Endothelial cell (in vitro differentiated cells): ENCODE measurements at places on chromosomes 7 and 10. TPM values are rescaled to one million over a fixed set of nuclear protein-coding genes. Genes with fewer than 3 reads are reported as not detected.

DNA sequence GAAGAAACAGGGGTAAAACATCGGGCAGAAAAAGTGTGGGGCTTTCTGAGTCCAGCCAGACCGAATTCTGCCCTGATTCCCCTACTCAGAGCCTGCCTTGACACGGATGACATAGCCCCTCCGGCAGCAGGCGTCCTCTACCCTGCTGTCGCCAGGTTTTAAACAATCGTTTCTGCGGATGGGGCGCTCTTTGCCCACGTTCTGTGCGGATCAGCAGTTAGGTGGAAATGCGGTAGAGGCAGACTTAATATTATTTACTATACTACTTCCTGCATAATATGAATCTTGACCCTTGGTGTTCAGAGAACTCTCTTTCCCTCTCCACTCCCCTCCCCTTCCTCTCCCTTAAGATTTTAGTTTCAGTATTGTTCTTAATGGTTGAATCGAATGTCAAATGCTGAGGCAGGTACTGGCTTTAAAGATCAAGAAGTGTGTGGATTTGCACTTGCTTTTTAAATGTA lies 2.4 kb downstream of the GATA3 start:
- peaks cover 48% of the 10 kb centered on the region for H3K36me3 ChIP-seq
- peaks cover 55% of the 10 kb centered on the region for H3K4me1 ChIP-seq
- no peak for DNase-seq
- peak overlapping the region; percentile 98 for H3K4me3 ChIP-seq

- no peaks in the 10 kb centered on the region for H3K36me3 ChIP-seq
- no peaks in the 10 kb centered on the region for H3K27me3 ChIP-seq
- H3K4me1 ChIP-seq = no peaks in the 10 kb centered on the region
- H3K27ac ChIP-seq = no peak overlapping the region
- H3K4me3 ChIP-seq = no peak overlapping the region
Observed at GRCh38 chr10:9076066-9076465, 1021.6 kb downstream of the GATA3 start.

- H3K4me3 ChIP-seq = peak overlapping the region; percentile 34
- H3K27ac ChIP-seq = peak overlapping the region; percentile 98
- peaks cover 26% of the 10 kb centered on the region for H3K4me1 ChIP-seq
- peaks cover 34% of the 10 kb centered on the region for H3K36me3 ChIP-seq
Observed at GRCh38 chr10:14507781-14508180, 177.1 kb upstream of the FRMD4A start.

DNA sequence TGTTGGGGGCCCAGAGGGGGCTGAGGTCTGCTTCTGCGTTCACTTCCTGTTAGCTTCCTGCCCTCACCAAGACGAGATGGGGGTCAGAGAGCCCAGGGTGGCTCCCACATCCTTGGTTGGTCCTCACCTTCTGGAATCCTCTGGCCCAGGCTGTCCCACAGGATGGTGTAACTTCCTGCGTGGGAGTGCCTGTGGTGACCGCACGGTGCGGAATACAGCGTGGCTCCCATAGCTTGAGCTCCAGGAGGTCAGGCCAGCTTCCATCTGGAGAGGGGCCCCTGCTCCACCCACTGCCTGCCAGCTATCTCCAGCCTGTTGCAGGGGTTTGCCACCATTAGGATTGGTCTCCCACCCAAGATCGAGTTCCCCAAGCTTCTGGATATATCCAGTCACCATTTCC lies 681.2 kb upstream of the FOXK1 start:
- no peaks in the 10 kb centered on the region for H3K4me1 ChIP-seq
- DNase-seq = no peak
- no peaks in the 10 kb centered on the region for H3K27me3 ChIP-seq
- H3K36me3 ChIP-seq = no peaks in the 10 kb centered on the region

DNA sequence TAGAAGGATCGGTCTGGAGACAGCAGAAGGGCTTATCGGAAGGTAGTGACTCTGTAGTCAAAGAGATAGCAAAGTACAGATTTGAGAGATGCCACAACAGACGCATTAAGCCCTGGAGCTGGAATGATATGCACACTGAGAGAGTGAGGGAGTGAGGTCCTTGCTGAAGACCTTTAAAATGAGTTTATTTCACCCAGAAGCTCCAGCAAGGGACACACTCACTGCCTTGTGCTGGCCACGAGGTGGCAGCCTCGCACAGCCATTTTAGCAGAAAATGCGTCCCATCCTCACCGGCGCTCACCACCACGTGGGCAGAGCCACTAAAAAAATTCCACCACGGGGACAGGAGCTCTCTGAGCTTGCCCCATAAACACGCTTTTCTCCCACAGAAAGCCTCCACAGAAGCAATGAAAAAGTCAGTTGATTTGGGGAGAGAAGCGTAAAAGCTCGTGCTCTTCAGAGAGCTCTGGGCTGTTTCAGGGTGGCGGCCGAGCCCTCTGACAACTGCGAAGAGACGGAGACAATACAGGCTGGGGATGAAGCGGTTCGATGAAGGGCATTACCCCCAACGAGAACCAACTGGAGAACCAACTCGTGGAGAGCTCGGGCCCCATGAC lies 163.0 kb upstream of the KLF14 start:
- peaks cover 17% of the 10 kb centered on the region for H3K4me1 ChIP-seq
- no peaks in the 10 kb centered on the region for H3K36me3 ChIP-seq
- H3K27ac ChIP-seq = no peak overlapping the region
- H3K4me3 ChIP-seq = no peak overlapping the region

DNA sequence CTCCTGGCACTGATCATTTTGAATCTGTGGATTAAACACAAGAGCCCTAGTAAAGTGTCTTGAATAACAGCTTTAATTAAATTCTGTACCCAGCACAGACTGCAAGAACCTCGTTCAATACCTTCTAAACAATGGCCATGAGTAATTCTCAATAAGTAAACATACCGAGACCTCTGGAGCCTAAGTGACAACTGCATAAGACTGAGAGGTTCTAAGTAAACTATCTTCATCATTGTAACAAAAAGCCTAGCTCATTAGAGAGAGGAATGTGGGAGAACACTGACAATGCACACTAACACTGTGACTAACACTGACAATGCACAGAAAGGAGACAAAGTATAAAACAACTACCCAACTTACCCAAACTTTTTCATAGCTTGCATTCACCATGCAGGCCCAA lies 117.4 kb downstream of the ELAPOR2 start:
- H3K27ac ChIP-seq = peak overlapping the region; percentile 68
- DNase-seq = no peak
- peak overlapping the region; percentile 5 for H3K4me3 ChIP-seq
- H3K4me1 ChIP-seq = peaks cover 8% of the 10 kb centered on the region
- peaks cover 6% of the 10 kb centered on the region for H3K36me3 ChIP-seq

- H3K4me1 ChIP-seq = peaks cover 25% of the 10 kb centered on the region
- no peak for DNase-seq
- H3K4me3 ChIP-seq = no peak overlapping the region
- H3K27me3 ChIP-seq = peaks cover 1% of the 10 kb centered on the region
- no peak overlapping the region for H3K27ac ChIP-seq
Observed at GRCh38 chr7:129561677-129562359, 49.7 kb upstream of the NRF1 start.

DNA sequence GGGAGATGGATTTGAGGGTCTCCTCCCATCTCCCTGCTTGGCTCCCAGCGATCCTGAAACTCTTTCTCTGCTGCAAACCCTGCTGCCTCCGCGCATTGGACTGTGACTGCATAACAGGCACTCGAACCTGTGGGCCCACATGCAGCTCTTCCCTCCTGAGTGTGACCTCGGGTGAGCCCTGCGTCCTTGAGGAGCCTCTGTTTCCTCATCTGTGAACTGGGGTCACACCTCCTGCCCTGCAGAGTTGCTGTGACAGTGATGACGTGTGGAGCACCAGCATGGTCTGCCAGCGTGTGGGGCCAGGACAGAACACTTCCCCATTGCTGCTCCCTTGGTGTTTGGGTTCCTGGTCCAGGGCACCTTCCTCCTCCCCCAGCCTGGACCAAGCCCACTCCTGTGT lies 46.9 kb upstream of the PSMG3 start:
- DNase-seq = no peak
- no peak overlapping the region for H3K4me3 ChIP-seq
- H3K4me1 ChIP-seq = no peaks in the 10 kb centered on the region
- no peak overlapping the region for H3K27ac ChIP-seq
- H3K27me3 ChIP-seq = peaks cover 12% of the 10 kb centered on the region

DNA sequence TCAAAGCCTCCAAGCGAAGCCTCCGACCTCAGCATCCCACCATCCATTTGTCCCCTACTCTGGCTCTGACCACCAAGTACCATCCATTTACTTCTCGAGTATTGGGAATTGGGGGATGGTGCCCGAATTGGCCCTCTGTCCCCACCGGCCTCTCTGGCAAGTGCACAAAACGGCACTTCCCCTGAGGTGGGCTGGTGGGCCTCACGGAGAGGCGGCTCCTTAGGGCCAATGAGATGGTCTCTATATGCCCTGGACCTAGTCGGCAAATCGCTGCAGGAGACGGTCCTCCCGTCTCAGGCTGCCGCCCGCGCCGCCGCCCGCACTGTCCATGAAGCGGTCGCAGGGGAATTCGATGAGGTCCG lies 2.8 kb downstream of the TRIL start:
- H3K27ac ChIP-seq = no peak overlapping the region
- H3K4me1 ChIP-seq = peaks cover 9% of the 10 kb centered on the region
- no peaks in the 10 kb centered on the region for H3K36me3 ChIP-seq
- H3K4me3 ChIP-seq = peak overlapping the region; percentile 42
- peaks cover 9% of the 10 kb centered on the region for H3K27me3 ChIP-seq

GRCh38 chr7:91293840-91294239 lies 29.6 kb downstream of the FZD1 start:
- H3K4me1 ChIP-seq = no peaks in the 10 kb centered on the region
- no peak for DNase-seq
- no peaks in the 10 kb centered on the region for H3K27me3 ChIP-seq
- H3K27ac ChIP-seq = no peak overlapping the region

DNA sequence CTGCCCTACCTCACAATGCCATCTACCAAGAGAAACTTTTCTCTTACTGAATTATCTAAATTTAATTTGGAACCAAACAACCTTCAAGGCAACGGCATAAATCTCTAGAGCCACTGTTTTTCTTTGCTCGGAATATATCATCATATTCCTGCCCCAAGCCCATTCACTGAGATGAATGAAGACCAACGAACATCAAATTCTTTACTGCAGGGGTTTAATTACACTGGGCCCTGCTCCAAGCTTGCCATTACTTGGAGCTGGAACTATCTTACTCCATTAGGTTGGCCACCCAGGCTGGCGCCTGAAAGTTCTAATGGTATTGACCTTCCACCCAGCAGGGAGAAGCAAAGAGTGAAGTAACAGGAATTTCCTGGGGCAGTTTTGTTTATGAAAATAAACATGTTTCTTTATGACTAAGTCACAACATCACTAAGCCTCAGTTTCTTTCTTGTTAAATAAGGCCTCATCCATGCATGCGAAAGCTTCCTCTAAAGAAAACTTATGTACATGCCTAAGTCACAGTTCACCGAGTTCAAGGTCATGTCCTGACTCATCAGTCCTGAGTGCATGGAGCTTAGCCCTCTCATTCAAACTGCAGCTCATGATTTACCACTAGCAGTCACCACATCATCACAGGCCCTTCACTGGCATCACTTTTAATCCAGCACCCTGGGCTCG lies 42.1 kb upstream of the ANAPC16 start:
- peaks cover 7% of the 10 kb centered on the region for H3K36me3 ChIP-seq
- H3K4me1 ChIP-seq = peaks cover 2% of the 10 kb centered on the region
- no peak overlapping the region for H3K27ac ChIP-seq
- no peak for DNase-seq
- no peak overlapping the region for H3K4me3 ChIP-seq
- no peaks in the 10 kb centered on the region for H3K27me3 ChIP-seq

The PCLO gene
- total RNA-seq = 5.1 TPM

The MMD2 gene
- not detected for total RNA-seq

The H2AZ2 gene
- 157 TPM for total RNA-seq

The PAXIP1 gene
- 16.8 TPM for total RNA-seq

The SLC35G1 gene
- total RNA-seq = 5.0 TPM

The MSANTD7 gene
- total RNA-seq = 17.9 TPM

The CAMK1D gene
- 4.1 TPM for total RNA-seq
